ENCODE measurements at places on chromosomes 7 and 10.

DNA sequence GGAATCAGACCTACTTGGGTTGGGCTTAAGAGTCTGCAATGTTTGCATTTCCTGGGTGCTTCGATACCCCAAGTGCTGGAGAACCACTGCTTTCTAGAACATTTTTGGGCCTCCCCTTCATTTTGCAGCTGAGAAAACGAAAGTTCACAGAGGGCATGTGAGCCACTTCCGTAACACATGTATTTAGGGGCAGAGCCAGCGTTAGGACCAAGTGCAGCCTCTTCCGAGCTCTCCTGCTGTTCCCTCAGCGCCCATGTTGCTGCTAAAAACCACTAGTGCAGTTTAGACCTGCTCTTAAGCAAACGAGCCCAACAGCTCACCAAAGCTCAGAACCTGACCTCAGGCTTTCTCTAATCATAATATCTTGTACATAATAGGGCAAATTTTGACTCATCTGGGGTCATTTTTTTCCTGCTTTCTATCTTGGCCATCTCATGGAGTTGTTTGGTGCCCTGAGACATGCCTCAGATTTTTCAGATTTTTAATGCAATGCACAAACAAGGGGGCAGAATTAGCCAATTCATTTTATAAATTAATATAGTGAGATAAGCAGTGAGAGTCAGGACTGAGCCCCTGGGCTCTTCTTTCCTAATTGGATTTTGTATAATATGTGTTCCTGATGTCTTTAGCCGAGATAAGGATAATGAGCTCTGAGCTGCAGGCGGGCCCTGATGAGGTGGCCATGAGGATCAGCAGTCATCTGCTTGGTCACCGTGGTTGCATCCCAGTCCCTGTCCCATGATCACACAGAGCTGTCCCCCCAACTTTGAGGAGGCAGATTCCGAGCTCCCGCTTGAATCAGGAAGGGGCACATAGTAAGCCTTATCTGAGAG, 12.9 kb downstream of the BAG3 start:
- no peak for DNase-seq

DNA sequence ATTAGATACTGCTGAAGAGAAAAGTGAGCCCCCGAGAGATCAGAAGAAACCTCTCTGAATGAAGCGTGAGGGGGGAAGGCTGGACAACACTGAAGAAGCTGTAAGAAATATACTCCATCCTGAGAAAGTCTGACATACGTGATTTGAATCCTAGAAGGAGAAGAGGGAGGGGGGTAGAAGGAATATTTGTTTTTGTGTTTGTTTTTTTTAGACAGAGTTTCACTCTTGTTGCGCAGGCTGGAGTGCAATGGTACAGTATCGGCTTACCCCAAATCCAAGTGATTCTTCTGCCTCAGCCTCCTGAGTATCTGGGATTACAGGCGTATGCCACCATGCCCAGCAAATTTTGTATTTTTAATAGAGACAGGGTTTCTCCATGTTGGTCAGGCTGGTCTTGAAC, 52.6 kb downstream of the GALNT11 start:
- no peak for DNase-seq

DNA sequence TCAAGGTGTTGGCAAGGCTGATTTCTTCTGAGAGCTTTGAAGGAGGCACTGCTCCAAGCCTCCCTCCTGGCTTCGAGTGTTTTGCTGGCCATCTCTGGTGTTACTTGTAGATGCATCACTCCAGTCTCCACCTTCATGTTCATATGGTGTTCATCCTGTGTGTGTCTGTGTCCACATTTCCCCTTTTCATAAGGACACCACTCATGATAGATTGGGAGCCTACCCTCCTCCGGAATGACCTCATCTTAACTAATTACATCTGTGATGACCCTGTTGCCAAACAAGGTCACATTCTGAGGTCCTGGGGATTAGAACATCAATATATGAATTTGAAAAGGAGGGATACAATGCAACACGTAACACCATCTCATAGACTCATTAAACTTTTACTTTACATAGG, 119.0 kb downstream of the CREB5 start:
- no peak for DNase-seq

GRCh38 chr7:151087245-151088018, 1.2 kb downstream of the AGAP3 start:
- DNase-seq = no peak

DNA sequence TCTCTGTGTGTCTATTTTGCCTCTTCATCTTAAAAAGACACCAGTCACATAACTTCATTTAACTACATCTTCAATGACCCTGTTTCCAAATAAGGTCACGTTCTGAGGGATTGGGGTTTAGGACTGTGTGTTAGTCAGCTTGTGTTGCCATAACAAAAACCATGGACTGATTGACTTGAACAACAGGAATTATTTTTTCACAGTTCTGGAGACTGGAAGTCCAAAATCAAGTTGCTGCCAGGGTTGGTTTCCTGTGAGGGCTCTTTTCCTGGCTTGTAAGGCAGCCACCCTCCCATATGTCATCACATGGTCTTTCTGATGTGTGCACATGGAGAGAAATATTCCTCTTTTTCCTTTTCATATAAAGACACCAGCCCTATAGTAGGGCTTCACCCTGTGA, 55.3 kb downstream of the REEP3 start:
- no peak for DNase-seq

DNA sequence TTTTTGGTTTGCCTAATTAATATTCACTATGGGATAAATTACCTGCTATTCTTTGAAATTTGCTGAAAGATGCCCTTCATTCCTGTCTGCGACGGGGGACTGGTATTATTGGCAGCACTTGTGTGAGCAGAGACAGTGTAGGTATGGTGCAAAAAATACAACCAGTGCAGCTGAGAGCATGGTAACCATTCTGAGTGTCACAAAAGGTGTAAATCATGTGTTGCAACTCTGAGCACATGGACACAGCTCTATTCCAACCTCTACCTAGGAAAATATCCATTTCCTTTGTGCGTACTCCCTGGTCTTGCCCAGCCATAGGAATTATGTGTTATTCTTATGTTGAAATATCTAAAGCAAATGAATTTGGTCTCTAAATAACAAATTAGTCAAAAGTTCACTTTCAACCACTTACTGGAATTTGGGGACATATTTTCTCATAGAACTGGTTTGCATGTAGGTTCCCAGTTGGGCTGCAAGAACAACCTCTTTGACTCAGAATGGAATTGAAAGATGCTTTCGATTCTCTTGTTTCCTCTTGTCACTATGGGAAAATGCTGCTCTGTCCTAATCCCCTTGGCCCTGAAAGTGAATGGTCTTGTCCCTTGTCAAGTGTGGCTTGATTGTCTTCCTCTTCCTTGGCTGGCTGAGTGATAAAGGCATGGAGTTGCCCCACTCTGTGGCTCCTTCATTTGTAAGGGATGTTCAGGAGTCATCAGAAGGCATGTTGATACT, 57.0 kb downstream of the CELF2 start:
- DNase-seq = no peak

DNA sequence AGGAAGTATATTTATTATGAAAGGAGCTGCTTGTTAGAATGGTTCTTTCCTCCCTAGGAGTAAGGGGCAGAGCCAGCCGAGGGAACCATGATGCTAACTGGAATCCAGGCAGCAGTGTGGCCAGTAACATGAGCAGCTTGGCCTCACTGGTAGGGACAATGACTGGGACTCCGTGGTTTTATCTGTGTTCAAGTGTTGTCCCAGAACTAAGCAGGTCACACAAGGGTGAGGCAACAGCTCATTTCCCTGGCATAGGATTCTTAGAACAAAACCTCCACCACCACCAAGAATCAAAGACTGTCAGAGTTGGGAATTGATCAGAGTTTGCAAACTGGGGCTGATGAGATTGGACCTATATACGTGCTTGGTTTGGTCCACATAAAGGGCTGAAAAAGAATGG, 138.9 kb upstream of the COBL start:
- no peak for DNase-seq

DNA sequence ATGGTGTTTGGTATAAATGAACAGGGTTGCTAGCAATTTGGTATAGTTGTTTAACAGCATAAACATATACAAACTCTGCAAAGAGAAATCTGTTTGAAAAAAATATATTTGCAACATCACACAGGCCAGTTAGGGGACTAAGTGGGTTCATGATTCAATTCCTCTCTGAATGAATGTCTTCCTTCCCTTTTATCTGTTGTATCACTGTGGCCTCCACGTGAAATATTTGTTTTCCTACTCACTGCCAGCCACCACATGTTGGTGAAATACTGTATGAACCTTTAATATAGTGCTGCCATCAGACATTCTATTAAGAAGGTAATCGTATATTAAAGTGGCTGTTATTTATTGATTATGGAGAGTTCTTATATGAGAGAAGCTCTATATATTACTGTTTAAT, 157.0 kb downstream of the ARID5B start:
- DNase-seq = no peak

DNA sequence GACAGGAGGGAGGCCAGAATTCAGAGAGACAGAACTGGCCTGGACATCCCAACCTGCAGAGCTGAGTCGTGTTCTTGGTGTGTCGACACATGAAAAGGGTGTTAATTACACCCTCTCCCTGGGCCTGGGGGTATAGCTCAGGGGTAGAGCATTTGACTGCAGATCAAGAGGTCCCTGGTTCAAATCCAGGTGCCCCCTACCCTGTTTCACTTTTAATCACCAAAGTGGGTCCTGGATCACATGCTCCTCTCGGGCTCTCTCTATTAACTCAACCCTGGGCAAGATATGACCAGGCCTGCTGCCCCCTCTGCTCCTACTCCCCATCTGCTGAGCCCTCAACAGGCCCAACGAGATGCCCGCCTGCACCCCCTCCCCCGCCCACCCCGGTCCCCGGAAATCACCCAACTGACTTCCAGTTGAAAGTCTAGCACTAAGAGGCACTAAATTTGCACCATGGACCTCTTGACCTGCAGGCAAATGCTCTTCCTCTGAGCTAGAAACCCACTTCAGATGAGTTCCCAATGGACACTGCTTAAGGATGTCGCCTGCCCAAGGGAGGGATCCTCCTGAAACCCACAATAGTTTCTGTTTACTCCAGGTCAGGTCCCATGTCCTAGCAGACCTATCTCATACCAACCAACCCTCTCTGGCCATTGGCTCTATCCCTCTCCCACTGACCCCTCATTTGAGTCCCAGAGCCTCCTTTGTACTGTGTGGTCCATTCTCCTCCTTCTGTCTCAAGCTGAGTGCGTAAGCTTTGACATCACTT, 137.6 kb downstream of the ZNF467 start:
- no peak for DNase-seq

GRCh38 chr10:74637685-74638084, 188.7 kb upstream of the KAT6B start:
- no peak for DNase-seq

DNA sequence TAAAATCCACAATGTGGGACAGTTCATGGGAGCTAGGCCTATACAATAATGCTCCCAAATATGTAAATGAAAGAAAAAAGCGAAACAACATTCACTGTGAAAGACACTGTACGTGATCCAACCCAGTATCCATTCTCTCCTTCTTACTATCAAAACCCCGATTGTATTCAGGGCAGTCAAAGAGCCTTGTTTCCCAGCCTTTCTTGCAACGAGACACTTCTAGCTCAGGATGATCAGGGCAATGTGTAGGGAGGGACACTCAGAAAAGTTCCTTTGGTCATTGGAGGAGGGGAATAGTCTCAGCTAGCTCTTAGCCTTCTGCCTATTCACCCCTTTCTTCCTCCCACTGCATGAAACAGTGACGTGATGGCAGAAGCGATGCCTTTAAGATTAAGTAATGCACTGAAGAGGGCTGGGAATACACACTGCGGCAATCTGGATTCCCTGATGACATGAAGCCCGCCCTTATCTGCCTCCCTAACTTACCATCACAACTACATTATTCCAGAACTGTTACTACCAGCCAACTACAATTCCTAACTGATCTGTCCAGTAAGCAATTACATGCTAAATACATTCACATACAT, 27.3 kb downstream of the UBE2H start:
- DNase-seq = no peak

DNA sequence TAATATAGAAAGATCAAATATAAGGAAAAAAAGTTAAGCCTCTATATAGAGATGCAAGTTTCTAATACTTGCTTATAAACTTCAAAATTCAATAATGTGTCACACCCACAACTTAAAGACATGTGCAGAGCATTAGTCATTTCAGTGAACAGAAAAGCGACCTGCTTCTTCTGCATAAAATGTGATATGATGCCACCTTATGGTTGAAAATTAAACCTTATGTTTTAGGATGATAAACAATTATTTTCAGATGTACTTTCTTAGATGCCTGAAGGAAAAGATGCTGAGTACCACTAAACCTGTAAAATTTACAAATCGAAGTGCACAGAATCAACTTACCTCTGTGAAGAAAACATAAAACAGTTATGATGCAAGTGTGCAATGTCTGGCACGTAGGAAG, 96.0 kb downstream of the MTERF1 start:
- DNase-seq = no peak

GRCh38 chr7:100539436-100540006, 518 bp downstream of the AGFG2 start:
- DNase-seq = no peak

DNA sequence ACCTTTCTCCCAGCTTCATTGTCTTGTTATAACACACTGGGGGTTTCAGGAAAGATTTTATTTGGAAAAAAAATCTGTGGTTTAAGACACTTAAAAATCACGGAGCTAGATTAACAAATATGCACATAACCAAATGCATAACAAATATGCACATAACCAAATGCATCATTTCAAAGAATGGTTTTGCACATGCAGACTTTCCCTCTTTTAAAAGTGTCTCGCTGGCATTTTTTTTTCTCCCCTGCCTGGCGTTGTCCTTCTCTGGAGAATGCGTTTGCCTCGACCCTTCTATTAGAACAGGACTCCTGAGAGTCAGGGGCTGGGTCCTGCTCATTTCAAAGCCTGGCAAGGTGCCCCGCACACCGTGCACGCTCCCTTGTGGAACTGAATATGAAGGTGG, 42.7 kb upstream of the LOXL4 start:
- no peak for DNase-seq

GRCh38 chr7:12670000-12670729, 17.3 kb upstream of the ARL4A start:
- no peak for DNase-seq

DNA sequence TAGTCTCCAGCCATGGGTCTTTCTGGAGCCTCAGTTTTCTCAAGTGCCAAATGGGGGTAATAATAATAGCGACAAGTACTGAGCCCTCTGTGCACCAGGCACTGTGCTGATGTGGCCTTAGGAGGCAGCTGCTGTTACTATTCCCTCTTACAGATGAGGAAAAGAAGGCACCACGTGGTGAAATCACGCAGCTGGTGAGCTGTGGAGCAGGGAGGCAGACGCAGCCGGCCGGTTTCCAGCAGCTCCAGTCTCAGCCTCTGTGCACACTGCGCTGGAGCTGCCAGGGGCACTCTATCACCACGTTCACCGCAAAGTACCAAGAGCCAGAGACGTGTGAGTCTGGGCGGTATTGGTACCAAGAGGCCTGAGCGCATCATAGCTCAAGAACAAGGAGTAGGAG, 9.6 kb downstream of the PYROXD2 start:
- no peak for DNase-seq

DNA sequence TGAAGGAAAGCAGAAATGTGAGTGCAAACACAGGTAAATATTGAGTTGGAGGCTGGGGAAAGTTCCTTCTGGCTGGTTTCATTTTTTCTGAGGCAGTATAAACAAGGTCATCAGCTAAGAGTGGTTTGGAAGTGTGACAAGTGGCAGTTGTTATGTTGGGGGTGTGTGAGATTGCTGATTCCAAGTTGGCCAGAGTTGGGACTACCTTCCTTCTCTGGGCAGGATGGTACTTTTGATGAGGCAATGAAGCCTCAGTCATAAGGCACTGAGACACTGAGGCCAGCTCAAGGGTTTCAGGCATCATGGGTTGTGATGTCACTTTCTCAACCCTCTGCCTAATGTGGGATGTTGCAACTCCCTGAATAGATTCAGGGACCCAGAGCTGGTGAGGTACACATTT, 8.2 kb upstream of the PTTG1IP2 start:
- no peak for DNase-seq

GRCh38 chr10:69473304-69473990, 22.2 kb downstream of the TSPAN15 start:
- no peak for DNase-seq
